Right lobe of liver (tissue), 6 donors: ENCODE measurements at places on chromosomes 11 and 22.

DNA sequence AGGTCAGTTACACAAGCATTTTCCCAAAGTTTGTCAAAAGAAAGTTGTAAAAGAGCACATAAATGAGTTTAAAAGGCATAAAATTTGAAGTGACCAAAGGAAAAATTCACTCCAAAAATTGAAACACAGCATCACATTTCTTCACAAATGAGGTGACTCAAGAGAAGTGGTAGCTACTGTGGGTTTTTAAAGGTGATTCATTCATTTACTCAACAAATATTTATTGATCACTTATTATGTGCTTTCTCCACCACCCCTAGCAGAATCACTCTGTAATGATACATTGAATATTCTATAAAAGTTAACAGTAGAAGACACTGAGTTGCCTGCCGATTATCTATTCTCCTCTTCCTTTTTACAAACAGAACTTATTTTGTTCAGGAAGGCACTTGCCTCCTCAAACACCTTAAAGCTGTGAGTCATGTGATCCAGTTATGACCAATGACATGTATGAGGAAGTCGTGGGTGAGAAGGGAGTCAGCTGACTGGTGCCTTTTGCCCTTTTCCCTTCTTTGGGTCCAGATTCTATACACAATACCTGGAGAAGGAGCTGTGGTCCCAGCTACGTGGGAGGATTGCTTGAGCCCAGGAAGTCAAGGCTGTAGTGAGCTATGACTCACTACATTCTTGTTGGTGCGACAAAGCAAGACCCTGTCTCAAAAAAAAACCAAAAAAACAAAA, 67.7 kb upstream of the CLNS1A start:
- DNase-seq: no peak

- no peak for DNase-seq
These were observed 6.2 kb downstream of the ST14 start for GRCh38 chr11:130165601-130166456.

- no peak for DNase-seq
These were observed 64.3 kb downstream of the ETS1 start for GRCh38 chr11:128522943-128523518.

DNA sequence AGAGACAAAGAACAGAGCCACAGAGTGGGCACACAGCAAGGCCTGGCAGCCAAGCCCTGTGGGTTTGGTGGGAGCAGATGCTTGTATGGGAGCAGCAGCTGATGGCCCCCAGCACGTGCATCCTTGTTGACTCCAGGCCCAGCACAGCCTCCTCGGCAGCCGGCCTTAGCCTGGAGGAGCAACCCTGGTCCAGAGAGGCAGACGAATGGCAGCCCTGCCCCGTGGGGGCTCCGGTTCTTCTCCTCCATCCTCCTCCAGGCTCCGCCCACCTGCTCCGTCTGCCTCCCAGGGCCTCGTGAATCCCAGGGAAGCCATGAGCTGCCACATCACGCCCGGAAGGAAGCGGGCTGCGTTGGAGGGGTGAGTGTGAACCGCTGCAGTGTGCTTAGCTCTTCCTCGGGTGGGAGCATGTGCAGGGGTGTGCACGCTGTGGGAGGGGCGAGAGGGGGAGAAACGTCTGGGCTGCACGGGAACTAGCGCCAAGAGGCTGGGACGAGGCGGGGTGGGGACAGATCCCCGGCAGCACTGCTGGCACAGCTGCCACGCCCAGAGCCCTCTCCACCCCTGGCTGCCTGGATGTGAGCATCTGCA, 36.3 kb upstream of the JAM3 start:
- peak; percentile 54 for DNase-seq

GRCh38 chr22:17477391-17477833, 85.9 kb upstream of the SLC25A18 start:
- DNase-seq: no peak

DNA sequence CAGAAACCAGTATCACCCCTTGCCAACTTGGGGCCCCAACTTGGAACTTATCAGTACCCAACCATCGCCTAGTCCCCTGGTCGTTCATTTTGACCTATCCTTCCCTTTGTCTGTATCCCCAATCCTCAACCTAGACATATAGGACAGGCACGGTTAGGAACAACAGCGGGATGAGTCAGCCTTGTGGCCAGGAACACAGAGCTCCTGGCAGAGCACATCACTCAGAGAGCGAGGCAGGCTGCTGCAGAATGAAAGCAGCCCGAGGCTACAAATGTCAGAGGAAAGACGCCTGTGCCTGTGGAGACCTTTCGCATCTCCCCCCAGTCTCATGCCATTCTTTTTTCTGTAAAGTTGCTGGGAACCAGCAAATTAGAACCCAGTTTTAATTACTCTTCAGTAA, 14.6 kb downstream of the DKK3 start:
- DNase-seq: peak; percentile 53
